Mesenchymal stem cell (in vitro differentiated cells and primary cell): ENCODE measurements at places on chromosomes 1 and 21.

DNA sequence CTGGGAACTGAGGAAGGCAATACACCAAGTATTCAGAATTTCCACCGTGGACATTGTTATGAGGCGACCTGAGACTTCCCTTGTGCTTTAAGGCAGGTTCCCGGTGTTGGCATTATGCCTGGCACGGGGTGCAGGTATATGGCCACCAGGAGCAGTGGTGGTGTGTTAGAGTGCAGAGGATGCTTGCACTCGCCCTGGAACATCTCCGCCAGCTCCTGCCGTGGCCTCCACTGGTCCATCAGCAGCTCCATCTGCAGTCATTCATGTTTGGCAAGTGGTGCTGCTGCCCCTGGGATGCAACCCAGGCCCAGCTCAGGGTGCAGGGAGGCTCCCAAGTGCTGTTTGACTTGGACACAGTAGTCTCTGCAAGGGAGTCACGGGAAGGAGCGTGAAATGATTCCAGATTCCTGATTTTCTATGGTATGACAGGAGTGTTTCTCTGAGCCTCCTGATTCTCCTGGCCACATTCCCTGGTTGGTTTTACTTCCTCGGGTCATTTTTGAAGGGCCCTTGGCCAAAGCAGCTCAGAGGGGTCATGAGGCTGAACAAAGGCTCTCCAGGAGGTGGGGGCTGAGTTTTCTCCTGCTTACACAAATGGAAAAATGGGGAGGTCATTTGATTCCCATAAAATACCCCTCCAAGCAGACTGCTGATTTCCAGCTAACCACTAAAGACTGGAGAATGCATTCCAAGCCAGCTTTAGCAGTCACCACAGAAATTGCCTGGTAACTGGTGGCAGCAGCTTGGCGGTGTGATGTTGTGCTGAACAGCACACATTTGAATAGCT lies 60.4 kb upstream of the PSEN2 start:
- no peak overlapping the region for H3K4me3 ChIP-seq
- peak overlapping the region; percentile 38 for H3K27ac ChIP-seq
- DNase-seq = peak; percentile 33
- H3K4me1 ChIP-seq = peaks cover 18% of the 10 kb centered on the region
- no peaks in the 10 kb centered on the region for H3K36me3 ChIP-seq

DNA sequence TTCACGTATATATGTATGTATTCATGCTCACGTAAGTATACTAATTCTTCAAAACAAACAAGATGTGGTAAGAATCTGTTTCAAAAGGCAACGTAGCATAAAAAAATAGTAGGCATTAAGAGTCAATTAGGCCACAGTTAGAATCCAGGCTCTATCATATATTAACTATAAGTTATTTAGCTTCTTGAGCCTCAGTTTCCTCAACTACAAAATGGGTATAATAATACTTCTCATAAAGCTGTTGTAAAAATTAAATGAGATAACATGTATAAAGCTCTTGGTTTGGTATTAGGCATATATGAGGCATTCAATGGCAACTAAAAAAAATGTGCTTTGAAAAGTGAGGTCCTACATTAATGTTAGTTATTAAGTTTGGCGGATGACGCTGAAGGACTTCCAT lies 9.2 kb downstream of the B3GALNT2 start:
- H3K36me3 ChIP-seq = peaks cover 5% of the 10 kb centered on the region
- H3K27me3 ChIP-seq = no peaks in the 10 kb centered on the region
- H3K27ac ChIP-seq = no peak overlapping the region

DNA sequence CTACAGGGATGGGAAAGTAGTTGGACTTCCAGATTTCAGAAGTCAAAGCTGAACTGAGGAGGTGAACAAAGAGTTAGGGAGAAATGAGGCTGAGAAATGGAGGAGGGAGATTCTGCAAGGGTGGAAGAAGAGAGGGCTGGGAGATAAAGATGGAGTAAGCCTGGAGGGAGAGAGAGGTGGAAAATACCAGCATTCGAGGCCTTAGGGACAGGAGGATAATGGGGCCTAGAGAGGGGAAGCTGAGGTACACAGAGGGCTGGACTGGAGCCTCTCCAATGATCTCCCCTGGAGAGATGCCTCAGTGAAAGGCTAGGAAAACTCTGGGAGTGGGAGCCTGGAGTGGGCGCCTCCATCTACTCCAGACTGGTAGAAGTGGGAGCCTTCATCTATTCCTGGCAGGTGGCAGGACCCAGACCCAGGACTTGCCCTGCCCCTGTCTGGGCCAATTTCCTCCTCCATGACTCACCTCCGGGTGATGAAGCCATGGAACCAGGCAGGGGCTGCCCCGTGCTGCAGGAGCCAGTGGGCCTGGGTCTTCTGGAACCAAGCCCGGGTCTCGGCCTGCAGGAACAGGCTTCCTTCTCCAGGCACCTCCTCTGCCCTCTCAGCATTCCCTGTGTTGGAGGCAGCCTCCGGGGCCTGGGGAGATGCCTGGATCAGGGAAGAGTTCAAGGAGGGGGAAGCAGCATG lies 1.9 kb downstream of the SH2D2A start:
- H3K27ac ChIP-seq = no peak overlapping the region
- H3K36me3 ChIP-seq = no peaks in the 10 kb centered on the region
- H3K4me1 ChIP-seq = peaks cover 18% of the 10 kb centered on the region
- H3K27me3 ChIP-seq = peaks cover 12% of the 10 kb centered on the region

- H3K27me3 ChIP-seq = no peaks in the 10 kb centered on the region
- H3K36me3 ChIP-seq = no peaks in the 10 kb centered on the region
- DNase-seq = no peak
- no peak overlapping the region for H3K27ac ChIP-seq
Observed at GRCh38 chr21:8991088-8991907, 1530.1 kb upstream of the TPTE start.
